ENCODE measurements at places on chromosomes 2 and 18.

- no peak for DNase-seq
Observed at GRCh38 chr2:192016265-192016664, 169.4 kb upstream of the CAVIN2 start.

DNA sequence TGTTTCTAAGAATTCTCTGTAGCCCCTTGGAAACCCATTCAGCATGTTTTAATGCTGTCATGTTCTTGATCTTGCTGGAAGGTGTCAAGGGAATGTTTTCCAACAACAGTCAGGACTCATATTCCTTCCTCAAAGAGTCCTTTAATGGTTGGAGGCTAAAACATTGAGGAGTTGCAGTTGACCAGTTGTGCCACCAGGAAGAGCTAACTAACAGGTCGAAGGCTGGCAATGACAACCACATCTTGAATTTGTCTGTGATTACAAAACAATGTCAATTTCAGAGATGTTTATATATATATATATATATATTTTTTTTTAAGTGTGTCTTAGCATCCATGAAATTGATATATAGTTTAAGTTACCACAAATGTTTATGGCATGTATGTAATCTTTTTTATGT, 151.5 kb downstream of the INO80D start:
- no peak for DNase-seq

GRCh38 chr2:7384773-7385349, 467.6 kb downstream of the RNF144A start:
- DNase-seq, result no peak

GRCh38 chr2:205474741-205475415, 207.4 kb upstream of the NRP2 start:
- DNase-seq, result no peak

GRCh38 chr2:235054919-235055318, 103.1 kb downstream of the SH3BP4 start:
- no peak for DNase-seq

GRCh38 chr2:2681711-2682251, 350.7 kb upstream of the MYT1L start:
- no peak for DNase-seq

DNA sequence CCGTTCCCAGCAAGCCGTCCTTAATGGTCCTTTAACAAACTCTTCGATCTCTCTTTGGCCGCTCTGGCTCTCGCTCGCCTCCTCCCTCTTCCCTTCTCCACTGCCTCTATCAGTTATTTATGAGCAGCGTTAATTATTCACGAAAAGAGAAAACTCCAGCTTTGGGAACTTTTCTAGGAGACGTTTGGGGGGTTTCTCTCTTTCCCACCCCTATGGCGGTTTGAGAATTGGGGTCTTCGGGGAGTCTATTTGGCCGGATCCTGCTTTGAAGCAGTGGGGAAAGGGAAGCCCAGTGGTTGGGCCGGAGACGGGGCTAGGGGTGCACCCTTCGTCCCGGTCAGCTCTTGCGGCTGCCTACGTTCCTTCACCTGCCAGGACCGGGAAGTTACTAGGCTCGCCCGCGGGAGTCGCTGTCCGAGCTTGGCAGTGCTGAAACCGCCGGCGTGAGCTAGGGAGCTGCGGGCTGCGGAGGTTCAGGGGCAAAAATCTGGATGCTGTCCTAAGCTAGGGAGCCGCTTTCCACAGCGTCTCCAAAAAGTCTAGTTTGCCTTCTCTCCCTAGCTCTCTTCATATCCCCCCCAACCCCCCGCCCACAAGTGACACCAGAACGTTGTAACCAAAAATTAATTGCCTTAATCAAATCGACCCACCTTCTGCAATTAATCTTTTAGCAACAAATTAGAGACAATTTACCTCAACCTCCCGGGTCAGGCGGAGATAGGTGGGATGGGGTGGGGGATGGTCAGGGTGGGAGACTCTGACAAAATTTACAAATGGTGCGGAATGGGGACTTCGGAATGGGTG, 8.9 kb upstream of the SKOR2 start:
- DNase-seq, result no peak

DNA sequence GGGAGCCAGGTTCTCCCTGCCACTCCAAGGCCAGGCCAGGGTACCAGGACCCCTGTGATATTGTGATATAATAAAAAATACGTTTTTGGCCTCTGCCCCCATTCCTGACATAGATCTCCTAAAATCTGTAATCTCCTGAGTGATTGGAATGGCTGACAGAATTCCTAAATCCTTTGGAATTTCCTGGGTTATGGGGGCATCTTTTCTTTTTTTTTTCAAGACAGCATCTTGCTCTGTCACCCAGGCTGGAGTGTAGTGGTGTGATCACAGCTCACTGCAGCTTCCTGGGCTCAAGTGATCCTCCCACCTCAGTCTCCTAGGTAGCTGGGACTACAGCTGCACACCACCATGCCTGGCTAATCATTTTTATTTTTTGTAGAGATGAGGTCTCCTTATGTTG, 26.2 kb upstream of the TUBB6 start:
- DNase-seq, result no peak

DNA sequence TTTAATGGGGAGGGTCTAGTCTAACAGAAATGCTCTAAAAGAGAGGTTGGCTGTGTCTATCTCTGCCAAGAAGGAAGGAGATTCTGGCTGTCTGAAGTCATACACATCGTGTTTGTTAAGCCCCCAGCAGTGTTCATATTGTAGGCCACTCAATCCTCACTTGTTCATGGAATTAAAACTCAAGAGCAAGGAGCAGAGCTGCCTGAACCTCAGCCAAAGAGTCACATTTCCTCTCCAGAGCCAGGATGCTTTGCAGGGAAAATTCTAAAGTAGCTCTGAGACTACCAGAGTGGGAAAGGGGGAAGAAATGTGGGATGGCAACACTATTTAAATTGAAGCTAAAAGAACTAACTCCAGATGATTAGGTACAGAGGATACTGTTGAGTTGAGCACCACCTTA, 190.7 kb upstream of the CXCR4 start:
- no peak for DNase-seq

DNA sequence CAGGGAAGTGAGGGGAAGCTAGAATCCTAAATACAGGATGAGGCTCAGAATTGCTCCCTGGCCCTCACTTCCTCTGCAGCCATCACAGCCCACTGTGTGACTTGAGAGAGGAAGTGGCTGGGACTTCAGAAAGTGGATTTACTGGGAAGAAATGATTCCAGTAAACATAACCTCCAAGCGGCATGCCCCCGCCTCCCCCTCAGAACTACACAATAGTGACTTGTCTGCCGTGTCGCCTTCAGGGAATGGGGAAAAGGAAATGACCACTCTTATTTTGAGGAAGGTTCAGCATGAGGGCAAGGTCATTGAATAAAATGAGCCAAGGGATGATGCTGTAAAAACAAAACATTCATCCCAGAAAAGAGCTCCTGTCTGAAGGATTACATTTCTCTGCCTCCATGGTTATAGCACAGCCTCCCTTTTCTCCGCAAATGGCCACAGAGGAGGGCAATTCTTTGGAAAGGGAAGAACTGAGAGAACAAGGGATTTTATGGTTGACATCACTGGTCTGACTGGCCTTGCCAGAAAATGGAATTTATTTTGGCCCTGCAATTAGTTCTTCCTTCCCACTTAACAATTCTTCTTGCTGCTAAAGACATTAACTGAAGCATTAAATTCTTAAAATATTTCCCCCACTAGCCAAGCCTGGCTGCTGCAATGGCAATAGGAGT, 78.9 kb upstream of the DAPL1 start:
- DNase-seq, result no peak

GRCh38 chr2:172643142-172643541, 87.3 kb downstream of the PDK1 start:
- no peak for DNase-seq

DNA sequence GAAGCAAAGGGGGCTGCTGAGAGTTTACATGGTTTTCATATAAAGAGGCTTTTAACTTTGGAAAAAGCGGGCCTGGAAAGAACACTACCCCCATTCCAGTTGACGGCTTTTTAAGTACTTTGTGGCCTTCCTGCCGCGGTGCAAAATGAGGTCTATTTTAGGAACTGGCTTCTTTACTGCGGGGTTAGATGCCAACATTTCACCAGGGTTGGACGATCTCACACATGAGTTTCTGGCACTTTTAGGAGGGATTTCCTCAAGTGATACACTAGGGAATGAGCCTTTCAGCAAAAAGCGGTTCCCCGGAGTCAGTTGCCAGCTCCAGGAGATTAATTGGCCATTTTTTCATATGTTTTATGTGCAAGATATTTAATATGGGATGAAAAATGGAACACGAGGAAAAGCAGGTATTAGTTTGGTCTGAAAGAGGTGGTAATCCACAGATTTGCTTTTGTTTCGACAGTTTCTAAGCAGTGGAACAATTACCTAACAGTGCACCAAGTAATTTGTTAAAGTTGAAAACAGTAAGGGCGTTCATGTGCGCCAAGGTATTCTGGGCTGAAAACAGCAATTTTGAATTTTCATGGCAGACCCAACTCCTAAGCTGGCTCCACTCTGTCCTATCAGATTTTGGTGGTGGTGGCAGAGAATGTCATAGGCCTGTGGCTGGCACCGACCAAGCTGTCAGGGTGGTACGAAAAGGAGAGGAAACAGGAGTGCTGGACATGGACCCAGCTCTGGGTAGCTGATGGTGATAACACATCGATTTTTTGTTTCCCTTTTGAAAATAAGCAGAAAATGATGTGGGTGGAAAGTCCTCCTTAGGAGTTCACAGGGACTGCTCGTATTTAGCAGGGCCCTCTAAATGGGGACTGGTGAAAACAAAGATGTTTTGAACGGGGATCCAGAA, 55.6 kb upstream of the FZD5 start:
- peak; percentile 21 for DNase-seq

- DNase-seq, result no peak
Observed at GRCh38 chr2:19046986-19047780, 311.2 kb downstream of the OSR1 start.

DNA sequence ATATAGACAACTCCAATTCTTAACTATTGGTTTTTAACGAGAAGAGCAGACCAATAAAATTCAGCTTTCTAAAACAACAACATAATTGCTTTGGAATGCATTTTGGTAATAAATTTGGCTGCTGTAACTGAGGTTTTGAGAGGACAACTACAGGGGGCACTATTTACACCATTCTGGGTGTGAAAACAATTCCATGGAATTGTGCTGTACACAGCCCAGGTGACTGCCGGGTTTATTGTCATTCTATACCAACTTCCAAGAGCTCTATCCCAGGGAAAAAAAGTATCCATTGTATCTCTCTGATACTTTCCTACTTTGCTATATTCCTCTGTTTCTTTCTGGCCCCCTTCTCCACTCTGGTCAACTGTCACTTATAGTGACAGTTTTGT, 38.4 kb downstream of the IRS1 start:
- DNase-seq, result no peak

GRCh38 chr2:72955228-72956049, 38.1 kb downstream of the EMX1 start:
- no peak for DNase-seq

DNA sequence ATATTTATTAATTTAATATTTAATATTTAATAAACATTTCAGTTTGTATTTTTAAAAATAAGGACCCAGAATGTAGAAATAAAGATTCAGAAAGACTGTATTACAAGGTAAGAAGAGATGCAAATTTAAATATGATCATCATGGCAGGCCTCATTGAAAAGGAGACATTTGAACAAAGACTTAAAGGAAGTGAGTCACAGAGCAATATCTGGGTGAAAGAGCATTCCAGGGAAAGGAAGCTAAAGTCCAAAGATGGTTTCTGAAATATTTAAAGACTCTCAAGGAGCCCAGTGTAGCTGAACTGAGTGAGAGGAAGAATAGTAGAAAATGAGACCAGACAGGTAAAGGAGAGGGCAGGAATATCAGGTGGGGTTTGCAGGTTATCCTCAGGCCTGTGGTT, 5.9 kb downstream of the SCYGR4 start:
- no peak for DNase-seq

DNA sequence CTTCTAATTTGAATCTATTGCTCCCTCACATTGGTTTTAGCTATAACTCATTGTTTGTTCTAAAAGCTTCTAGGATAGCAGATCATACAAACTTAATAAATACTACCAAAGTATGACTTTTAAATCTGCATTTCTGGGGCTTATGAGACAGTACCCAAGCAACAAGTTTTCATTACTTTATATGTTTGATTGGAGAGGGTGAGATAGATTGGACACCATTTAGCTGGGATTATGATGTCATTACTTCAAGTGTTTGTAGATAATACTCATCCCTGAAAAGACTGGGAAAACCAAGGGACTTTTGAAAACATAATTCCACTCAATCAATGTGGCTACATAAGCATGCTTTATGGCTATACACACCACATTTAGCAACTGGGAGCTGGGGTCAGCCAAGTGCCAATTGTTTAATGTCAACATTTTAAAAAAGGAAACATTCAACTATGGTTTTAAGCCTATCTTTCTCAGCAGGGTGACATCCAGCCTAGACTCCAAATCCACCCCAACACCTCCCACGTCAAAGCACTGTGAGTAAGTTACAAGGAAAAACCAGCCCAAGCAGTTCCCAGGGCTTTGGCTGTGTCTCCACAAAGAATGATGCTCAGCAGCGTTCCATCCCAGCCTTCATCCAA, 119.9 kb downstream of the ETAA1 start:
- no peak for DNase-seq

DNA sequence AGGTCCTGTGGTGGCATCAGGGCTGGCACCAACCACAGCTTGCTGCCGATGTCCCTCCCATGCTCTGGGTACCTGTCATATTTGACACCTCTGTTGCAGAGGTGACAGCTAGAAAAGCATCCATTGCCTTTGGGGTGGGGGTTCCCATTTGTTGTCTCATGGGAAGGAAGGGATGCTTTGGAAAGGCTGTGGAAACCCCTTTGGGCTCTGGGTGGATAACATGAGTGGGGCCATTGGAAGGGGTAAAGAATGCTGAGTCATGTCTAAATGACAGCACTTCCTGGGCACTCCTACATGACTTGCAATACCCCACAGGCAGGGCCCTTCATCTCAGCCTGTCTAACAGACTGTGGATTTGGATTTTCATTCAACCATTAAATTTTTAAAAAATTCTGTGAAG, 27.8 kb downstream of the CTIF start:
- no peak for DNase-seq

DNA sequence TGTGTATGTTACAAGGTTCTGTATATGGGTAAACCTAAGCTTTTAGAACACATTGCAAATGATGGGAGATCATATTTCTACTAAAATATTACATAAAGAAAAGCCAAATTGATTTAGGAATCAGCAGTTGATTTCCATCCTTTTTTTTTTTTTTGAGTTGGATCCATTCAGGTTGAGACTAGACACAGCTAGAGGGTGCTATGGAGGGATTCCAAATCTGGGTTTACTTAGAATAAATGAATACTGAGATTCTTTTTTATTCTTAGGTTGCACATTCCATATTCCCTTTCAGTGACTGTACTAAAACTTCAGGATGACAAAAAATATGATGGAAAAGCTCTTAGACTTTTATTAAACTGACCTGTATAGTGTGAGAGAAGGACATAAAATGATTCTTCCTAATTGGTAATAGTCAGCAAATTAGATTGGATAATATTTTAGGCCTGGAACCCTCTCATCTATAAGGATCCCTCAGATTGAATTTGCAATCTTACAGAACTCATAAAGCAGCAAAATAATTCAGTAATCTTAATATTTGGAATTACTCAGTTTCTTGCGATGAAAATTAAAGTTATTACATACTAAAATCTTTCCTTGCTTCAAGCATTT, 183.3 kb upstream of the SESTD1 start:
- DNase-seq, result no peak

GRCh38 chr2:158923180-158923594, 45.3 kb upstream of the TANC1 start:
- no peak for DNase-seq
